ENCODE measurements at places on chromosomes 4 and X.

DNA sequence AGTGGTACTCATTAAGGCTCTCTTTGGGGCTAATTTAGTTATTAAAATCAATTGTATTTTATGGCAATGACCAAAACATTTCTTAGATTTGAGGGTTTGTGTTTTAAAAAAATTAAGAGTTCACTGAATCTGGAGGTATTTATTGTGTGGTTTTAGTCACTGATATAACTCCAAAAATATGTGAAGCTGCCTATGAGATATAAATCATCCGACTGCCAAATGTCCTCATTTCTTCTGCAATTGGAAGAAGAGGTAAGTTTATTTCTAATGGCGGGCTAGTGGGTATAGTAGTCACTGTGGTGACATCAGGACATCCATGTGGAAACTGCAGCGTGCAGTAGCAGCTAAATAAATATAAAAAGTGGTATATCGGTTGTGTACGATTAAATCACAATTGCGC, 205.5 kb downstream of the MID1 start:
- DNase-seq, result no peak

- DNase-seq, result no peak
Measured at GRCh38 chr4:53479736-53480525, 102.5 kb downstream of the FIP1L1 start.

DNA sequence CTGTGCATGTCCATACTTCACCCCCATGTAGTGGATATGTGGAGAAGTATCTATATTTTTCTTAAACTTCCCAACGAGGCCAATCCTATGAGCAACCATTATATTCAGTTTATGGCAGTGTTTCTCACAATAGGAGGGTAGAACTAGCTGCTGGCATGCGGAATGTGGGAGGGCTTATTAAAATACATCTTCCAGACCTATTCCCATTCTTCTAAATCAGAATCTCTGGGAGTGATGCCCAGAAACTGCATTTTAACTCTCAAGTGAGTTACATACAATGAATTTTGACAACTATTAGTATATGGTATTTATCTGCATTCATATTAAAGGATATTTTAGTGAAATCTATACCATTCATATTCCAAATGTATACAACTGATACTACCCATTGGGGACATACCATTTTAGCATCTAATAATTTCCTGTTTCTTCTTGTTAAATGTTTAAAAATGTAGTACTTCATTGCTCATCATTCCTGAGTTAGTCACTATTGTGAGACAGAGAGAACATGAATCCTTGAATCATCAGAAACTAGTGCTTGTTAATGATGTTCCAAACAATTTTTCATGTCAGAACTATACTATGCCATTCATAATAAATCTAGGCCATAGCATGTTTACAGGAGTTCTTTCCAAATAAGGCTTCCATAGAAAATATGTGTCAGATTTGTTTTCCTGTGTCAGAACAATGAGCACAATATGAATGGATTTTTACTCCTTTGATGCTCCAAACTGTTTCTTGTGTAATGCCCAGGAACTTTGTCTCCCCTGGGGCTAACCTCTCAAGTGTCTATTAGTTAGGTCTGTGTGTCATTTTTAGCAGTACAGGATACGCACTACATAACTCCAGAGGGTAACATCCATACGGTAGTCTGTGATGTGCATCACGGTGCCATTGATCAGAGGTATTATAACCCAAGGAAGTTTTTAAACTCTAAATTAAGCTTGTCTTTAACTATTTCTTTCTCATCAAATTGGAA, 198.8 kb upstream of the BMP3 start:
- no peak for DNase-seq

DNA sequence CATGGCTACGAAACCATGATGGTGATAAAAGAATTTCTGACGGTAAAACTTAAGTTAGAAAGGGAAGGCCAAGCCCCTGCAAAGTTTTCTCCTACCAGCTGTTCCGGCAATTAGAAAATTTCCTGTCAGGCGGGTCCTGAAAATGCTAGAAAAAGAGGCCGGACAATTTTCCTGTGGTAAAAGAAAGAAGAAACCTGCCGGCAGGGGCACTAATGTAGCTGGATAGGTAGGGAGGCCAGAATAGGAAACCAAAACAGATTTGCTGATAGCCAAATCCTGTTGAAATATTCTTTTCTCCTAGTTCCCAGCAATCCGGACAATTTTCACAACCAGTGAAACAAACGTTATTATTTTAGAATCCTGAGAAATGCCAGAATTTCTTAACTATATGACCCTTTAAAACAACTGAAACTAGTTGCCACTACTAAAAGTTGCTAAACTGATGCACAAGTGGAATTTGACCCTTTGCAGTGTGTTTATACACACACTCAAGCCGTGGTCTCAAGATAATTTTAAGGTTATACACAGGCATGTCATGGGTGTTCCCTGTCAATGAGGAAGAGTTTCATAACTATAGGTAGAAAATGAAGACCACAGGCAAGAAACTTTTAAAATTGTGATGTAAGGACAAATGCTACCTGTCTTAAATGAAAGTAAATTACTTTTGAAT, 47.7 kb downstream of the RPS6KA3 start:
- DNase-seq, result no peak

DNA sequence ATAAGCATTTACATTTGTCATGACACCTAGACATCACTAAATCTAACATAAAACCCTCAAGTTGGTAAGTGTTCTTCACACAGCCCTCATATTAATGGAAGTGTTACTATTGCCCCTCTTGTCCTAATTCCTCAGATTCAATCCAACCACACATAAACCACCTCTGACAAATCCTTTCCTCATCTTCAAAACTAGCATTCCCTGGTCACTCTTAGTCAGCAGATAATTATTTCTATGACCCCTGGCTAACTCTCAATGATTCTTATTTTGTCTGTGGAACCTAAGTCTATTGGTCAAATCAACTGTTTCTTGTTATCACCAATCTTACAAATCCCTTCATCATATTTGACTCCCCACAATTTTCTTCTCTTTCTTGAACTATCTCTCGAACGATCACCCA, 168.6 kb downstream of the PPP3CA start:
- no peak for DNase-seq

GRCh38 chr4:67109276-67109675, 436.0 kb downstream of the CENPC start:
- DNase-seq, result no peak

GRCh38 chr4:153901220-153901619, 112.3 kb upstream of the SFRP2 start:
- DNase-seq, result no peak

- no peak for DNase-seq
Measured at GRCh38 chr4:165449333-165449732, 70.5 kb downstream of the CPE start.

- no peak for DNase-seq
Measured at GRCh38 chr4:112416464-112416863, 99.5 kb downstream of the NEUROG2 start.

DNA sequence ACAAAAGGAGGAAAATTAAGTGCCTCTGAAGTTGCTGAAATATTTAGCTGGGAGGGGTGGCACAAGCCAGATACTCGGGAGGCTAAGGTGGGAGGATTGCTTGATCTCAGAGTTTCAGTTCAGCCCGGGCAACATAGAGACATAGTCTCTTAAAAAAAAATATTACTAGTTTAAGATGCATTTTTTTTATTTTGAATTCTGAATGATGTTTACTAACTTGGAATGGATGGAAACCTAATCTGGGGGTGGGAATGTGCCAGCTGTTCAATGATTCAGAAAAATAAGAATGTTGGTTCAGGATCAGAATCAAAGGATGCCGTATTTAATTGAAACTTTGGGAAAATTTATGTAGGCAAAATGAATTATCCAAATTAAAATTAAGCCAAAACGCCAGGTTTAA, 167.2 kb upstream of the ANK2 start:
- no peak for DNase-seq

- no peak for DNase-seq
Measured at GRCh38 chr4:76802236-76803021, 95.5 kb downstream of the SOWAHB start.

GRCh38 chr4:73451404-73451803, 15.4 kb downstream of the AFP start:
- DNase-seq, result no peak

GRCh38 chrX:74550295-74550802, 64.1 kb downstream of the RLIM start:
- DNase-seq, result peak; percentile 78

DNA sequence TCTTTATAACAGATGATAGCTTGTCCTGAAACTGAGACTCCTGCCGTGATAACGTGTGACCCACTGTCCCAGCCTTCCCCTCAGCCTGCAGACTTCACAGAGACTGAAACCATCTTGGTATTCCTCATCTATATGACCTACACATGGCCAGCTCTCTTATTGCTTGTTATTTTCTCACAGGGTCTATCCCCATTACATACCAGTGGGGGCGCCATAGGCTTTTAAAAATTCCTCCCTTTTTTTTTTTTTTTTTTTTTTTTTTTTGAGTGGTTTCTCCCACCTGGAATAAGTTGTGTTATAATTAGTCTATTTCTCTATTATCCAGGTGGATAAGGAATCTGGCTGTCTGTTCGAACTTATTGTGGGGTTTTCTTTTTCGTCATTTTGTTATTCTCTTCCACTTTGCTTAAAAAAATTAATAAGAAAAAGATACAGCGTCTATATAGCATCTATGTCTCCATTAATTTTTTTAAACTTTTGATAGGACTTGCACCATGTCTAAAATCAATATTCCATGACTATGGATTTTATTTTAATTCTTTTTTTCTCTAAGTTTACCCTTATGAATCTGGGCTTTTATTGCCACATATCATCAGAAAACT, 47.2 kb downstream of the GYG2 start:
- DNase-seq, result no peak

- no peak for DNase-seq
Measured at GRCh38 chr4:147104768-147105167, 159.1 kb upstream of the TTC29 start.

DNA sequence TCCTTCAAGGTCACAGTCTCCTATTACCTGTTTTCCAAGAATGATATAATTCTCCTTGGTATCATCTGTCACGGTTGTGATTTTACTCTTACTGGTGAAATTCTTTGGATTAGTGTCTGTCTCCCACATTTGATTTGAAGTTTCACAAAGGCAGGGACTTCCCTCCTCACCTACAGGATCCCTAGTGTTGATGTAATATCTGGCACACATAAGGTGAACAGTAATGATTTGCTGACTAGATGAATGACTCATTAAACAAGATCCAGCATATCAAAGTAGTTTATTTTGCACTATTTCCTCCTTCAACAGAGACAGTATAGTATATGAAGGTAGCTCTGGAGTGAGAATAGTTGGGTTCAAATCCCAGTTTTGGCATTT, 135.3 kb upstream of the IL1RAPL2 start:
- DNase-seq, result no peak
